Cardiac muscle cell (in vitro differentiated cells and primary cell): ENCODE measurements at places on chromosomes 4 and X.

DNA sequence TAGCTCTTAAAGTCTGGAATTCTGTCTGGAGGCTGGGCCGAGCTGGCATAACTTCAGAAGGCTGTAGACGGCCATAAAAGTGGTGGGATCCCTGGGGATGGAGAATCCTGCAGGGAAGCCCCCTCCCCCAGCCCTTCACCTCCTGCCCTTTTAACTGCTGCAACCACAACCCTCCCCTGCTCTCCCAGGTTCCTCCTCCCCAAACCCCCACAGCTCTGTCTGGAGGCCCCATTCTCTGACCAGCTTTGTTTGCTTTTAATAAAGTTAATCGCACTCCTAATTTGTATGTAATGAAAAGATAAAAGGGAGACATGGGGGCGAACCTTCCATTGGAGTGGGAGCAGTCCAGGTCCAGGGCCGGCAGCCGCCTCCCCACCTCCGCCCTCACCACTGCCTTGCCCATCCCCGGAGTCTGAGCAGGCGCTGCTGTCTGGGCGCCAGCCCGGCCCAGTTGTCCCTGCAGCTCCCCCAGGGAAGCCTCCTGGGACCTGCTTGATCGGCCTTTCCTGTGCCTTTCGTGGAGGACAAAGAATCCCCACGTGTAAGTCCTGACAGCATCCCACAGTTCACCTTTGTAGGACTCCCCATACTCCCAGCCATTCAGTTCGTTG is 84.3 kb downstream of the PJA1 start:
- no peak for DNase-seq

DNA sequence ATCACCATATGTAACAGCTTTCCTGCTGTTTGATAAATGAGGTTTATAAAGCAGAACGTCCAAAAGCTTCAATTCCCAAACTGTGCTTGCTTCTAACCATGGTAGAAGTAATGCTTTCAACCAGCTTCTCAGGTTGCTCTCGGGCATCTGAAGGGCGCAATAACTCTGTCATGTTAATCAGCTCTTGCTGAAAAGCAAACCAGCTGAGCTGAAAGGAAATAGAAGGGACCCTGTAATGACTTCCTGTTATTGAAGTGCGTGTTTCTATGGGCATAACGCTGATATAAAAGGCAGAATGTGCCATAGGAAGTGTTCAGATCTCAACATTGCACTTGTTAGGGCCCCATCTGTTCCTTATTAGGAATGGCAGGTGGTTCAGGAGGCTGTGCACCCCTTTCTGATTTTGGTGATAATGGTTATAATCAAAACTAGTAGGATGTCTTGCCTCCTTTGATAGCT is 21.2 kb downstream of the HERC3 start:
- DNase-seq, result no peak

GRCh38 chrX:69024931-69025330 is 140.3 kb downstream of the PJA1 start:
- peak; percentile 85 for DNase-seq

DNA sequence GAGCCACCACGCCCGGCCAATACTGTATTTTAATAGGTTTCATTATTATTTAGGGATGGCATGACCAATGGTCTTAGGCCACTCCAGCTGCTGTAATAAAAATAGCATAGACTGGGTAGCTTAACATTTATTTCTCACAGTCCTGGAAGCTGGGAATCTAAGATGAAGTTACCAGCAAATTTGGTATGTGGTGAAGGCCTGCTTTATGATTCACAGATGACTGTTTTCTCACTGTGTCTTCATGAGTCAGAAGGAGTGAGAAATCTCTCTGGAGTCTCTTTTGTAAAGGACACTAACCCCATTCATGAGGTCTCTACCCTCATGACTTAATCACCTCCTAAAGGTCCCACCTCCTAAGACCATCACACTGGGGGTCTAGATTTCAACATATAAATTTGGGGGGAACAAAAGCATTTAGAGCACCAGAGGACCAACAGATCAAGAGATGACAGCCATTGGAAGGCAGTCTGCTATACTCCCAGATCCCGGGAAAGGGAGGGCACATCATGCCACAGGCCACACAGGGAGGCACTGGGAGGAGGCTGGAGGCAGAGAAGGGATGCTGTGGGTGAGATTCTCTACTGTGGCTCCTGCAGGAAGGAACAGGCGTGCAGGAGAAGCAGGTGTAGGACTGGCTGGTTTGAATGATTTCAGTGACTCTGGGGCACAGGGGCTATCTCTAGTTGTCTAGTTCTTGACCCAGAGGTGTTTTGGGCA is 335.8 kb upstream of the SFRP2 start:
- peak; percentile 11 for DNase-seq

DNA sequence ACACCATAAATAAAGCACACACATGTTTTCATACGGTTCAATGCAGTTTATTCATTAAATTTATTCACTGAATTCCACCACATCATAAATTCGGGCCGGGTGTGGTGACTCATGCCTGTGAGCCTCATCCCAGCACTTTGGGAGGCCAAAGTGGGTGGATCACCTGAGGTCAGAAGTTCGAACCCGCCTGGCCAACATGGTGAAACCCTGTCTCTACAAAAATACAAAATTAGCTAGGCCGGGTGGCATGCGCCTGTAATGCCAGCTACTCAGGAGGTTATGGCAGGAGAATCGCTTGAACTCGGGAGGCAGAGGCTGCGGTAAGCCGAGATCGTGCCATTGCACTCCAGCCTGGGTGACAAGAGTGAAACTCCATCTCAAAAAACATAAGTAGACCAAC is 131.6 kb downstream of the PDS5A start:
- no peak for DNase-seq
